Stimulated activated CD8-positive, alpha-beta memory T cell treated with anti-CD3 and anti-CD28 coated beads, Interleukin-7, amount 100 ng/mL, for 1 hour (primary cell): ENCODE measurements at places on chromosomes 7 and 10.

DNA sequence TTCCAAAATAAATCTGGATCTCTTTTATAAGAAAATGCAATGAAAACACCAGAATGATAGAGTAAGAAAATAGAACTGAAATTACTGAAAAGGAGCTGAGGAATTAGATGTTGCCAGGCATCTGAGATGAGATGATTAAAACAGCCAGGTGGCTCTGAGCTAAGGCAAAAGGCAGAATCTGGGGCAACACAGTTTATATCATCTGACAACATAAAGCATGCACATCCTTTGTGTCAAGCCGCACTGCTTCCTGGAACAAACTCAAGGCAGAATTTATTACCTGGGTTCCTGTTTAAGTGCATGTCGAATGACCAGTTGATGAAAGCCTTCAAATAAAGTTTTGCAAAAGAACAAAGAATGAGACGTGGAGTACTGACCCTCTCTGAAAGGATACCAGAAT lies 247.0 kb downstream of the SNX10 start:
- no peak for DNase-seq

DNA sequence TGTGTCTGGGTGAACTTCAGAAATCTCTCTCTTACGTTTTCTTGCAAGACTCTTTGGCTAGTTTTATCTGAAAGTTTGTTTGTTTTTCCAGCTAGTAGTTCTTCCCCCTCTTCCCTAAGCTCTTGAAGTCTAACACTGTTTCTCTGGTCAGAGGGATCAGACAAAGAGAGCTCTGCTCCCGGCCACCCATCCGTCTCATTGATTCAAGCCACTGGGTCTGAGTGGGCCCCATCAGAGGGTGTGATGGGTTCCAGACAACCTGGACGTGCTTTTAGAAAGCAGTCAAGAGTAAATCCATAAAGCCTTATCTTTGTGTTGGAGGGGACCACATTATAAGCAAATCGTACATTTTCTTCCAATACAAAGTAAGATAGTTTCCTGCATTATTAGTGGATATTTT lies 242.6 kb upstream of the C7orf33 start:
- DNase-seq, result no peak

GRCh38 chr10:8035641-8036470 lies 18.6 kb upstream of the GATA3 start:
- no peak for DNase-seq

DNA sequence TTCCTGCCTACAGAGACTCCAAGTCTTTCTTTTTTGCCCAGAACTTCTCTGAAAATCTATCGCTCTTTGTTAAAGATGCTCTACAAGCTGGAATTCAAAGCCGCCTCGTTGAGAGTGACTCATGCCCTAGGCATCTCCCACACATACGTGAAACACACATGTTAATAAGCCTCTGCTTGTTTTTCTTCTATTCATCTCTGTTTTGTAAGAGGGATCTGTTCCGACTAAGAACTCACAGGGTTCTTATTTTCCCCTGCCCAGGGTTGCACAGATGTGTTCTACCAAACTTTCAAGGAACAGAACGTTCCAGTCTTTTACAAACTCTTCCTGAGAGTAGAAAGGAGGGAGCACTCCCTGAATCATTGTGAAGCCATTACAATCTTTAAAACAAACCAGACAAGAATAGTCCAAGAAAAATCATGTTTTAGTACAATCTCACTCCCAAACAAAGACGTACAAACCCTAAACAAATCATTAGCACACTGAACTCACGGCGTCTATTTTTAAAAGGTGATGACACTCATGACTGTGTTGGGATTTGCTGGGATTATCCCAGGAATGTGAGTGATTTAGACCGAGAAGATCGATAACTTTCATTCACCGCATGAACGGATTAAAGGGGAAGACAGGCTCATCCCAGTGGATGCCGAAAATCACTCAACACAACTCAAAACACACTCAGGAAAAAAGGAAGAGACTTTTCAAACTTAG lies 55.3 kb upstream of the INPP5A start:
- DNase-seq, result no peak

DNA sequence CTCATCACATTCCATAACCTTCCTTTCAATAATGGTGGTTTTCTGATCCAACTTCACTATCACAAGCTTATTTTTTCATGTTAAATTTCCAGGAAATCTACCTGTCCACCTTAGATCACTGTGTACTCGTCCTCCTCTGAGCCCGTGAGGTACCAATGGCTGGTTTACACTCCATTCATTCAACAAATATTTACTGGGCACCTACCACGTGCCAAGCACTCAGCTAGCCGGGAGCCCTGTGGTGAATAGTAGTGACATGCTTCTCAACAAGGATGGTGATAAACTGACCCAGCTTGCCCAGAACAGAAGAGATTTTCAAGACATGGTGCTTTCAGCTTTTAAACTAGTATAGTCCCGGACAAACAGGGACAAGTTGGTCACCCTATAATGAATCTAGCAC lies 98.2 kb downstream of the FAM204A start:
- no peak for DNase-seq

DNA sequence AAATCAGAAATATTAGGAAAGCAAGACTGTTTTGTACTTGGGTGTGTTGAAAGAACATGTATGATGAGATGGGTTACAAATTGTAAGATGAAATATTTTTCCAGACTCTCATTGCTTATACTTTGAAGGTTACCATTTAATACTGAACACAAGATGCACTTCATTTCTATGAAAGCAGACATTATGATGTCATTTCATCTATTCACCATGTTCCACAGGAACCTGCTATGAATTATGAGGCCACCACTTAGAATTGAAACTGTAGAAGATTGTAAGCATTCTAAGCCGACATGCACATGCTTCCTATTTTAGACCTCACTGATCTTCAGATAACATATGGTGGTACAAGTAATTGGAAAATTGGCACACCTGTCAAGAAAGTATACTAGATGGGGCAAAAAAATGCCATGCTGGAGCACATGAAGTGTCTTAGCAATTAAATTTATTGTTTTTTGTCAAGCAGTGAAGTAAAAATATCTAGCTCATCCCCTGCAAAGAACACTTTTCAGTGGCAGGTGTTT lies 195.0 kb downstream of the PHF14 start:
- no peak for DNase-seq

- DNase-seq, result no peak
Observed at GRCh38 chr10:51092402-51092801, 18.1 kb downstream of the PRKG1 start.

- DNase-seq, result no peak
Observed at GRCh38 chr7:37921876-37922275, 1.4 kb downstream of the EPDR1 start.
